ENCODE measurements at places on chromosomes 7 and 10.

- no peak for DNase-seq
These were observed 199.0 kb downstream of the EMX2 start for GRCh38 chr10:117741524-117741923.

- DNase-seq: no peak
These were observed 42.2 kb upstream of the ELN start for GRCh38 chr7:73985737-73986141.

DNA sequence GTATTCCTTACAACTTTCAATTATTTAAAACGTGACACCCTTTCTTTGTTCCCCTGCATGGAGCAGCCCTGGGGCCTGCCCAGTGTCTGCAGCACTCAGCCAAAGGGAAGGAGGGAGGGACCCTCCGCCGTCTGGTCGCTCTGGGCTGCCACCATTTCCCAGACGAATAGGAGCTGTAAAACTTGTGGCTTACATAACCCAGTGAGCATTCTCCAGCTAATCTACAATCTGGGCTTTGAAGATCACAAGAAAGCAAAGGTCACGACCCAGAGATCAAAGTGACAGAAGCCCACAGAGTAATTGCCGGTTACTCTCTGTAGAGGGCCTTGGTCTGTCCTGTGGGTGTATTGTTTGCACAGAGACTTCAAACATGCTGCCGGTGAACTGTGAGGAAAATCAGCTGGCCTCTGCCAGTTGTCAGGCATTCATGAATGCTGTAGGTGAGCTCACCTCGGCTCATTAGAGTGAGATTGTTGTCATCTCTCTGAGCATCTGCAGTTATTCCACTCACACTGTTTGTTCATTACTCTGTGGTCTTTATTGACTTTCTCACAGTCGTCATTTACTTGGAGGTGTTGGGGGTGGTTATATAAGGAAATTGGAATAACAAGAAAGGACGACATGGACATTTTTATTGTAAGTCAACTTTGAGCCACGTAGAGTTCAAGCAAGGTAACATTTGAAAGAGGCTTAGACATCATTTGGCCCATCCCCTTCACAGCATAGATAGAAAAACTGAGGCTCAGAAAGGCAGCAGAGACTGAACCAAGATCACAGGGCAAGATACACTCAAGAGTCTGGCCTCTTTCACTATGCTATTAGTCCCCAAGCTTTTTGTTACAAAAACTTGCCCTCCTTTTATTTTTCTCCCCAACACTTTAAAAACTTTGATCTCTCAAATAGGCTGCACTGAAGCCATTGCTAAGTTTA lies 619.8 kb downstream of the LRMDA start:
- no peak for DNase-seq

- DNase-seq: no peak
These were observed 64.9 kb downstream of the INSIG1 start for GRCh38 chr7:155362380-155363145.

DNA sequence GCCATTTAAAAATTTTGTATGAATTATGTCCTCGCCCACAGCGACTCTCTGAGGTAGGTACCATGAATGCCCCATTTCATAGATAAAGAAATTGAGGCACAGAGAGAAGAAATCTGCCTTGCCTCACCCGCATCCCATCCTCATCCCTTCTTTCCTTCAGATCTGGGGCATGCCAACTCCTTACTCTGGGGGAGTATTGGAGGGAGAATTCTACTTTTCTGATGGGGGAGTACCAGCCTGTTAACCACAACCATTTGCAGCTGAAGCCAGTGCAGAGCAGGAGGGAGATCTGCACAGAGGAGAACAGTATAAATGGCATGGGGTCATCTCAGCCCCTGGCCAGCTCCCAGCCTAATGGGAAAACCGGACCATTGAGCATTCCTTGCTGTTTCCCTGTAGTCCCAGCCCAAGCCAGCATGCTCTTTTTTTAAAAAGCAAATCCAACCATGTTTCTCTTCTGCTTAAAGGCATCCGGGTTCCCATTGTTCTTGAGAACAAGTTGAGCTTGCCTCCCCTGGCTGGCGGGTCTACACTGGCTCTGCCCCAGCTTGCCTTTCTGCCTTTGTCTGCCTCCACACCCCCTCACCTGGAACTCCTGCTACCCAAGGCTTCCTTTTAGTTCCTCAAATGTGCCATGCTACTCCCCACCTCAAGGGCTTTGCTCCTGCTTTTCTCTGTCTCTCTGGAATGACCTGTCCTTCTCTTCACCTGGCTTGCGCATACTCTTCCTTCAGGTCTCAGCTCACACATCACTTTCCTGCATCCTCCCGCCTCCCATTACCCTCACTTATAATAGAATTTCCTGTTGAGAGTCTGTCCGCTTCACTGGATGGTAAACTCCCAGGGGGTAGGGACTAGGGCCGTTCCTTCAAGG lies 8.8 kb upstream of the ZNF503 start:
- DNase-seq: no peak

DNA sequence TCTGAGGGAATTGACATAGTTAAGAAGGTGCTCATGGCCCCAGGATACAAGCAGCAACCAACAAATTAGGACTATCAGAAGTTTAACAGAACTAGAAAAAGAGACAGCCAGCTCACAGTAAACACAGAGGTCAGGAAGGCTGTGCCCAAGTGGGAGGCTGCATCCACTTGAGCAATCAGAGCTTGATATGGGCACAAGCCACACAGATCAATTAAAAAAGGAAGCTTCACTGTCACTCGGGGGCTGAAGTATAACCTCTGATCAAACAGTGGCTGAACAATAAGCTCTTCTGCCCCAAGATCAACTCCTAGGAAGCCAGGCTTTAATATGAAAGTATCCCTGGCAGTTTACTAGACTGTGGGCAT lies 40.0 kb downstream of the ZNF438 start:
- peak; percentile 60 for DNase-seq

- no peak for DNase-seq
These were observed 102.3 kb upstream of the ARHGAP21 start for GRCh38 chr10:24826009-24826408.

DNA sequence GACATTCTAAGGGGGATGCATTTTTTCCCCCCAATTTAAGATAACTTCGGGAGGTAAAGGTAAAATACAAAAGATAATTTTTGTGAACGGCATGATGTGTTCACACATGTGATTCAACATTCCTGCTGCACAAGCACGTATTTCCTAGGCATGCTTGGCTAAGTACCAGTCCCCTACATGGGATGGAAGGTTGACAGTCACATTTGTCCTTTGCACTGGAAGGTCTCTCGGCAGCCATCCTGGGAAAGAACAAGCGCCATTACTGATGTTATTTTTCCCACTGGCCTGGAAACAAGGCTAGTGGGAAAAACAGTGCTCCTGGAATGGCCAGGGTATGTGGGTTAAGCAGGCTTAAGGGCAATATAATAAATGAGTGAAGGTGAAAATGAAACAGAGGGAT lies 276.2 kb upstream of the AOAH start:
- DNase-seq: no peak

GRCh38 chr7:105782391-105783042 lies 93.9 kb downstream of the ATXN7L1 start:
- DNase-seq: peak; percentile 78

GRCh38 chr10:52128056-52128683 lies 185.9 kb upstream of the DKK1 start:
- no peak for DNase-seq

DNA sequence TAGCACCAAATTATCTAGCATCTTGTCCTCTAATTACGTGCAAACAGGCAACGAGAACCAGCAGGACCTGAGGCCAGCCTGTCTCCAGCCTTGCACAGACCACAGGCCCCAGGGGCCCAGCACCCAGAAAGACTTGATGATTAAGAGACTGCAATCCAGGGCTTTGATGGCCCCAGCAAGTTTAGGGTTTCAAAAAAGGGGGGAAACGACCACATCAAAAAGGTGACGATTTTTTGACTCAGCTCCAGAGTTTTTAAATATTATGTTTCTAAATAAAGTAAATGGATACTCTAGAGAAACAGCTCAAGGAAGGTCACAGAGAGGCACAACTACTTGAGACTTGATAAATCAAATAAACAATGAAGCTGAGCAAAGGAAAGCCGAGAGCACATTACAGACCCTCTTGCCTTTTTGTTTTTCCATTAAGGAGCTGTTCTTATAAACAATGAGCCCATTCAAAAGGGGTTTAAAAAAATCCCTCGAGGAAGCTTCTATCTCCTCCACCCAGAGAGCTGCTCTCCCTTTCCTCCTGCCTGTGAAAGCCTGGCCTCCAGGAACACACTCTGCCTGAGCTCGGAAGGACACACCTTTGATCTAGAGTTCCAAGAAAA lies 44.1 kb downstream of the GLI3 start:
- no peak for DNase-seq

DNA sequence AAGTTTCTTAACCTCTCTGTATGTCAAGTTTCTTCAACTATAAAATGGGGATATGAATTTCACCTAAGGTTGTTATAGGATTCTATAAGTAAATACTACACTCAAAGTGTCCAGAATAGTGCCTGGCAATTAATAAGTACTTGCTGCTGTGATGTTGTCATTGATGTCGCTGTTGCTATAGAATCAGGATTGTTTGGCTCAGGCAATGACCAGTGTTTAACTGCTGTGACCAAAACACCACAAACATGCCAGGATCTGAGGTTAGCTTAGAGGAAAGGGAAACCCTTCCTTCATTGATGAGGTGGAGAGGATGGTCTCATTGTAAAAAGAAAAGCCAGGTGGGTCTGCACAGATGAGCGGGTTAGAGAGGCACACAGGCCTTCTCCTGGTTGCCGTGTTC lies 223.1 kb upstream of the INHBA start:
- no peak for DNase-seq

- DNase-seq: no peak
These were observed 52.9 kb downstream of the CALD1 start for GRCh38 chr7:134832367-134832766.

DNA sequence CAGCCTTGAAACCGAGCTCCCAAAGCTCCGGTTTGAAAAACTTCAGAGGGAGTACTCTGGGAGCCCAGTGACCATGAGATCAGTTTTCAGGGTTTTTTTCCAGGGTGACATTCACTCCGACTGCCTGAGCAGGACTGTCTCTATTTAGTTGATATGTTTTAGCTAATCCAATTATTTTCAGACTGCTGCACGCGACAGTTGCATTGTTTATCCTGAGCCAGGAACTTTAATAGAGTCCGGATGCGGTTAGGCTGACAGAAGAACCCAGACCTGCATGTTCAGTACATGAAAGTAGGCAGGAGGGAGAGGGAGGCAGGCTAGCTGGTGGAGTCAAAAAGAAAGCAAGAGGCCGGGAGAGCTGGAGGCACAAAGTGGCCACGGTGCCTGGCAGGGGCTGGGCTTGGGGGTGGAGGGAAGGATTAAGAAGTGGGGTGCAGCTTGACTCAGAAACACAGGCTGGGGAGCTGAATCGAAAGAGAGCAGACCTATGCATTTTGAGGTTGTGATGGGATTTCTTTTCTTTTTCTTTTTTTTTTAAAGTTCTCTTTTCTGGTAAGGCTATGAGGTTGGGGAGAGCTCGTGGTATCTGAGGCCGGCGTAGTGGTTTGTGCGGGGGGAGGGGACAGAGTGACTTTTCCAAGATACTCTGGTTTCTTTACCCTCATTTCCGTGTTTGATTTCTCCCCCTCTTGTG lies 5.7 kb downstream of the GATA3 start:
- no peak for DNase-seq

DNA sequence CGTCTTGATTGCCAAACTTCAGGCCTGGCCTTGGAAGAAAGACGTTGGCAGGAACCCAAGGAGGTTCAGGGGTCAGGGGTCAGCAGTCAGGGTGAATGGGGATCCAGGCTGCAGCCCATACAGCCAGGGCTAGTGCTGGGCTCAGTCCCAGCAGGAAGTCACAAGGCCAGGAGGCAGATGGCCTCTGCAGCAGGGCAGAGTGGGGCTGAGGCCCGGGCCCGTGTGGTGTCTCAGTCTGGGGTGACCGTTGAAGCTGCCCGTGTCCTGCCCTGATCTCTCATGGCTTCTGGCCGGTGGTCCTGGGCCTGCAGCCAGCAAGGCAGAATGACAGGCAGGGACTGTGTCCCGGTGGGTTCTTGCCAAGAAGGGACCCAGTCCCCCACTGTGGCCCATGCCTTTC lies 26.6 kb upstream of the PURB start:
- peak; percentile 21 for DNase-seq

- DNase-seq: no peak
These were observed 27.1 kb downstream of the KLF6 start for GRCh38 chr10:3757638-3758490.

- DNase-seq: peak; percentile 39
These were observed 27.5 kb downstream of the VIM start for GRCh38 chr10:17255512-17255911.

All from suppressor macrophage (primary cell).